ENCODE measurements at places on chromosomes 4 and X.

DNA sequence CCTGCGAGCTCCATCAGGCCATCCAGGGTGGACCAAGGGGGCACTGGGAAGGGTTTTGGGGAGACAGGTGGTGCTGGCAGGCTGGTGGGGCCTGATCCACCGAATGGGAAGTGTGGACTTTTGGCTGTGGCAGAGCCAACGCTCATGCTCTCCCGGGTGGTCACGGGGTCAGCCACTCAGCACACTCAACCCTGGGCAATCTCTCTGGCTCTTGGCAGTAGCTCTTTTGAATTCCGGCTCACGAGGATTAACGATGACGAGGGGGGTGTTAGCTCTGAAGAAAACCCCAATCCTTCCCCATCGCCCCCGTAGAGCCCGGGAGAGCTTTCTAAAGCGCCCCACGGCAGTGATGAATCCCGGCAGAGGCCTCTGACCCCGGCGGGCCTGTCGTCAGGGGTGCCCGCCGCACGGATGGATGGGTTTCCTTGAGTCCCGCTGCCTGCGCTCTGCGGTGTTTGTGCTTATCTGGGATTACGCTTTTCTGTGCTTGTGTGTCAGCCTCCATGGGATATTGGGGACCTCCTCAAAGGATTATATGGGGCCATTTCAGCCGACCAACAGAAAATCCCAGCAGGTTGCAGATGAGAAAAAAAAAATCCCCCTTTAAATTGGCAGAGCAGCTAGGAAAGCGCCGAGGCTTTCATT, 156.8 kb upstream of the PSAPL1 start:
- DNase-seq = no peak

DNA sequence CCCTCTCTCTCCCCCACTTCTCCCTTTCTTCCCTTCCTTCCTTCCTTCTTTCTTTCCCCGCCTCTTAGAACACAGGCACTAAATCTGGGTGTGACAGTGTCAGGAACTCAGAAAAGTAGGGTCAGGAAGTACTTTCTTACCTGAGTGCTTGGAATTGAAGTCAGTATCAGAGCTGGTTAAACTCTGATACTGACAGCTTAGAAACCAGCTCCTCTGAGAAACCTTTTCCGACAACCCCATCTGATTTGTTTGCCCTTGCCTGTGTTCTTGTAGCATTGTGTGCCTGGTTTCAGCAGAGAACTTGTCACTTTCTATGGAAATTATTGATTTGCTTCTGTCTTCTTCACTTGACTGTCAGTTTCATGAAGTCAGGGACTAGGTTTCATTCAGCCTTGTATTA, 113.9 kb downstream of the AASDH start:
- DNase-seq = no peak

- peak; percentile 14 for DNase-seq
These were observed 81.4 kb downstream of the CEP44 start for GRCh38 chr4:174365018-174365587.

DNA sequence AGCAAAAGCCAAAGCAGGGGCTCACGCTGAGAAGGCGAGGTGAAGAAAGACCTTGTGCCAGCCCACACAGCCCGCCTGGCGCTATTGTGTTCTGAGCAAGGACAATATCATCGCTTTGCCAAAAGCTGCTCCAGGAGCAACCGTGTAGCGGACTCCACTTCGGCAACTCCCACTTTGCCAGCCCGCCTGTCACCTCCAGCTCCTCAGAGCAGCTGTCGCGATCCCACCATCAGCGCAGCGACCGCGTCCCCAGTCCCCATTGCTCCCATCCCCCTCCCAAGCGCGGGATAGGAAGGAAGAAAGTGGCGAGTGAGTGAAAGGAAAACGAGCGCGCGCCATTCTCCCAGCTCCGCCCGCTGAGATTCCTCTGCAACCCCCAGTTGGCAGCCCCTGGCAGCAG, 759 bp downstream of the ZC4H2 start:
- peak; percentile 3 for DNase-seq

DNA sequence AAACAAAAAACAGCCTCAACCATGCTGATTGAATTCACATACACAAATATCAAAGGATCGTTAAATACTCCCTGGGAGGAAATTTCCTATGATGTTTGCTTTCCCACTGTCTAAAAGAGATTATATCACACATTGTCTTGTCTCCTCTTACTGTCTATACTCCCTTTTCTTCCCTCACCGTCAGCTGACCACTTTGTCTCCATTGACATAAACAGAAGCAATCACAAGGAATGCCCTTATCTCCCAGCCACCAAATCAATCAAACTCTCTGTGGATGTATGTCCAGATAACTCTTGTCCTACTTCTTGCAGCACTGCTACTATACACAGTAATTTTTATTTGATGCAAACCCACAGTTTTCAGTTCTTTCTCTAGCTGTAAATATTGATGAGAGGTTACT, 12.2 kb upstream of the NUDT9 start:
- DNase-seq = no peak

GRCh38 chr4:156771171-156771837, 200.3 kb downstream of the PDGFC start:
- DNase-seq = no peak

DNA sequence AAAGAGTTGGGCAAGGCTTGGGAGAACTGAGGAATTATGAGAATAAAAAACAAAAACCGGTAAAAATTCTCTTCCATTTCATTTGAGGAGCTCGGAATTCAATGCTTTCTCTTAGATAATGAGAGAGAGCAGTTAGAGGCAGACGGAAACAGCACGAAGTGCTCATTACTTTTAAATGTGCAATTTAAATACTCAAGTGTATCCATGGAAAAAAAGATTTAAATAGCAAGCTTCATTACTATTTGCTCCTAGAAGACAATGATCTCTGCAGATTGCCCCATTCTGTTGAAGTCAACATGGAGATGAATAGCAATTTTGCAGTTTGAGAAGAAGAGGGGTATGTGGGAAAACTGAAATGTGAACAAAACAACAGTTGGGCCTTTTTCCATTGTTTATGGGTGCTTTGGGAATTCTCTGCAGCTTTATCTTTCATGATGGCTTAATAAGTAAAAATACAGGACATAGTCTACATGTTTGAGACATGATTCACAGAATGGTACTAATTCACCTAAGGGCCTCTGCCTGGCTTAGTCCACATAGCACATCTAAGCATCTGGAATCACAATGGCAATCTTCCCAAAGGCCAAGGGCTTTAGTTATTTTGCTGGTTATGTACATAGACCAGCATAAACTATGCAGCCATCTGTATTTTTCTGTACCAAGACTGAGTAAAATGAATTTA, 512.7 kb upstream of the FAT1 start:
- no peak for DNase-seq

- DNase-seq = no peak
These were observed 128.0 kb downstream of the FRAS1 start for GRCh38 chr4:78185117-78185516.

DNA sequence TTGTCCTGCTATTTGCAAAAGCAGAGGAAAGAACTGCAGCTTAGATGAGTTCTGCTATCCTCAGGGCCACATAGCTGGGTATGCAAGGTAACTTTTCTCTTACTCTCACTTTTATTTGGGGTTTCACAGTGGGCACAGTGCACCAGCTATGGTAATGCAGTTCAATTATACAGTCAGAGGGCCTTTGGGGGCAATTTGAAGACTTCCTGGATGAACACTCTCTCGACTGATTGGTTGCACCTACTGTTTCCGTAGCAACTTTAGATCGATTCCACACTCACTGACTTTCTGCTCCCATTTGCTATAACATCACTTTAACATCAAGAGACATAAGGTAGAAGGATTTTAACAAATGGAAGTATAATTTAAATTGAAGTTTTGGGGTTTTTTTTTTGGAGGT, 128.6 kb downstream of the SLC39A8 start:
- DNase-seq = no peak

- DNase-seq = peak; percentile 27
These were observed 155.1 kb downstream of the SHROOM3 start for GRCh38 chr4:76589872-76590797.

GRCh38 chrX:140710710-140711109, 1.2 kb downstream of the LINC00632 start:
- DNase-seq = no peak

GRCh38 chr4:46992338-46992737, 1.0 kb downstream of the GABRA4 start:
- DNase-seq = no peak

DNA sequence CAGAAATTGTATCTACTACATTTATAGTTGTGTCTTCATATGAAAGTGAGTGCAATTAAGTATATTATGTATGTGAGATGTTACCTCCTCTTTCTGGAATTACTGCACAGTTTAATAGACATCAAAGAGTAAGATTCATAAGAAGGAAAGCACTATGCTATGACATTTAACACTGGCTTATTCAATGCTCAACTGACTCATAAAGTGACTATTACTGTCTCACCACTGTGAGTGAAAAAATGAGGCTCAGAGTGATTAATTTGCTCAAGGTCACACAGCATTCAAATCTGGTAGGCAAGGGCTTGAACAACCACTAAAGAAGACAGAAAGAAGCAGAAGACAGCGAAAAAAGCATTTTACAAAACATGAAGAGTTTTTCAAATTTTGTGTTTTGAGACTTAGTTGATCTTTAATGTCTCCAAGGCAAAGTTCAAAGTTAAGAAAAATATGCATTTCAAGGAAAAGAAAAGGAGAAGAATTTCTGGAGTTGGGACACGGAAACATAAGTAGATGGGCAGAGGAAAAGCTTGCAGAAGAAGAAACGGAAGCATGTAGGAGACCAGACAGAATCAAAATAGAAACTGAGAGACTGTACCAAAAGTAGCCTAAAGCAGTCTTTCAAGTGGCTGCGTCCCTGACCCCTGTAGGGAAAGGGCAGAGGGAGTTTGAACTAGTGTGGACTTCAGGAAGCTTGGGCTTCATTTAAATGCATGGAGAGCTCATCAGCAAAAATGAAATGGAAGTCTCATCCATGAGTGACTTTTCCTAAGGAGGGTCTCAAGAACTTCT, 66.3 kb downstream of the KCNIP4 start:
- no peak for DNase-seq

DNA sequence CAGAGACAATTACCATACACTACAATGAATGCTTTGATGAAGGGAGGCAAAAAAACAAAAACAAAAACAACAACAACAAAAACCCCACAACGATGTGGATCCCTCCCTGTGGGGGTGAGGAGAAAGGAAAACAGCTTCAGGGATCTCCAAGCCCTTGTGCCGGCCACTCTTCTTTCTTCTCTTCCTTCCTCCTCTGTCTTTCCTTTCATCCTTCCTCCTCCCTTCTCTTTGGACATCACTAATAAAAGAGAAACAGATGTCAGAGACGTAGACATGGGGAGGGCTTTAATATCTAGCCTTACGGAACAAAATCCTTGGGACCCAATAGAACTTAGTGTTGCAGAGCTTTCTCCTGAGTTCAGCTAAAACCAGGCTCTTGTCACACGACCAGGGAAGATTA, 18.8 kb upstream of the STX18 start:
- DNase-seq = no peak

DNA sequence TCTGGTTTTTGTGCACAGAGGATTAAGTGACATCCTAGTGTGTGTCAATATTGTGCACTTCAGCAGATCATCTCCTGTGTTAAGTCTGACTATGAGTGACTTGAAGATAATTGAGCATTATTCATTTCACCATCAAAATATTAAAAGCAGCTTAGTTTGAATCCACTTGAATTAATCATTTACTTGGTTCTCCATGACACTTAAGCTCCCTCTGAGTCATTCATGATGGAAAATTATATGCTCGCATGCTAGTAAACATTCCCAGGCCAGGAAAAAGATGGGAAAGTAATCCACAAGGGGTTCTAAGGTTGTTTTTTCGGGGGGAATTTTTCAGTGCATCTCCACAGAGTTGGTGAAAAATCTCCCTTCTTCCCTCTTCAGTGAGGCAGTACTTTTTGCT, 97.2 kb upstream of the EOLA2 start:
- no peak for DNase-seq

GRCh38 chr4:188046657-188047056, 51.1 kb downstream of the ZFP42 start:
- DNase-seq = no peak

DNA sequence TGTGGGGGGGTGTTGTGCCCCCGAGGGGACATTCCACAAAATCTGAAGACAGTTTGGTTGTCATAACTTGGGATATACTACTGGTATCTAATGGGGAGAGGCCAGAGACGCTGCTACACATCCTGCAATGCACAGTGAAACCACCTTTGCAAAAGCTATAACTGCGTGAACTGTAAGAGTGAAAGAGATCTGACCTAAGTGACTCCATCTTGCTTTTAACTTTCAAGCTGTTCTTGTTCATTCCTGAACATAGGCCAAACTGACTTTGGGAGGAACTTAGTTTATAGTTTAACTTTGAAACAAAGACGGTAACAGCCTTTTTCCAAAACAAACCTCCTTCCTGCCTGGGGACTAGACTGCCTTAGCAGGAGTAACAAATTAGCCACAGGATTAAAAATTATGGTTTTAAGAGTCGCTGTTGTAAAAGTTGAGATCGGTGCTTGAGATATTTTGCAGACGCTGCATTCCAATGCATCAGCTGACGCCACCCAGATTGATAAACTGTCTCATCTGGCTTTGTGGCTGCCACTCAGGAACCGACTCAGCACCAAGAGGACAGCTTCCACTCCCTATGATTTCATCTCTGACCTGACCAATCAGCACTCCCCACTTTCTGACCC, 70.9 kb downstream of the ATXN3L start:
- no peak for DNase-seq

DNA sequence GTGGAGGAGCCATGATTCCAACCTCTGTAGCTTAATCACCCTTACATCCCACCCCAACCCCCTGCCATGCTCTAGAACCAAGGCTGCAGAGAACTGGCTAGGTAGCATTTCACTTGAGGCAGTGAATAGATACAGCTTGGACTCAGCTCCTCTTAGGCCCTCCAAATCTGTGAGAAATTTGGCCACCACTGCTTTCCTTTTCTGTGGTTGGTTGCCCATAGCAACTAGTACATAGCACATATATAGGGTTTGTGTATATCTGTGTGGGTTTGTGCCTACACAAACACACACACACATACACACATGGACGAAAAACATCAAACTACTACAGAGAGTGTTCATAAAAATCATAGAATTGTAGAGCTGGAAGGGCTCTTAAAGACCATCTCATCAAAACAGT, 52.0 kb upstream of the CCDC160 start:
- no peak for DNase-seq

DNA sequence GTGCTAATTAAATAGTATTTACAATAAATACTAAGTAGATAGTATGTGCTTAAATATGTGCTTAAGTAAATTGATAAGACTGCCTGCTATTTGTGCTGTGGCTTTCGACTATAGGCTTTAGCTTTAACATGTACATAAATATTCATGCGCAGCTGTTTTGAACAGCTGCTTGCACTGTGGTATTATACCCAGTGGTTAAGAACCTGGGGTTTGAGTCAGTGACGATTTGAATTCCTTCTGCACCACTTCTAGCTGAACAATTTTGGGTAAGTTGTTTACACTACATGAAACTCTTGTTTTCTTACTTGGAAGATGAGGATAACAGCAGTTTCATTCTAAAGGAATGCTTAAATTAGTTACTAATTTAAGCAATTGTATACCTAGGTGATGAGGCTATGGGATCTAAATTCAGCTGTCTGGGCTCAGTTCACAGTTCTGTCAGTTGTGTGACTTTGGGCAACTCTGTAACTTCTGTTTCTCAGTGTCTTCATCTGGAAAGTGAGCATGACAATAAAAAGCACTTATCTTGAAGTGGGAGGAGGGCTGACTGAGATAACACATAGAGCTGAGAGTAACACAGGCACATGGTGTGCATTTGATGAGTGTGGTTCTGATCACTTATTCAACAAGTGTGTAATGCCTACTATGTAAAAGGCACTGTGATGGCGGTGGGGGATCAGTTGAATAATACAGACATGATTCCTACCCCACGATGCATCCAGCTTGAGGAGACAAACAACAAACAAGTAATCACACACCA, 37.0 kb downstream of the HPGDS start:
- DNase-seq = no peak

- no peak for DNase-seq
These were observed 112.8 kb upstream of the LRPAP1 start for GRCh38 chr4:3644849-3645627.

- no peak for DNase-seq
These were observed 144.9 kb downstream of the CHIC2 start for GRCh38 chr4:53919535-53919934.
